ENCODE measurements at places on chromosomes 13 and 19. TPM values are rescaled to one million over a fixed set of nuclear protein-coding genes. Genes with fewer than 3 reads are reported as not detected.
A peak's percentile ranks its signal among the peaks of the same experiment; 100 is the strongest.

GRCh38 chr19:50162988-50163387, at the start of gene IZUMO2:
IZUMO2 (minus strand) TSS chr19:50163281; CDS start chr19:50163194, 87 bp downstream.
- H3K36me3 ChIP-seq, result no peaks in the 10 kb centered on the region
- no peaks in the 10 kb centered on the region for H3K27me3 ChIP-seq

DNA sequence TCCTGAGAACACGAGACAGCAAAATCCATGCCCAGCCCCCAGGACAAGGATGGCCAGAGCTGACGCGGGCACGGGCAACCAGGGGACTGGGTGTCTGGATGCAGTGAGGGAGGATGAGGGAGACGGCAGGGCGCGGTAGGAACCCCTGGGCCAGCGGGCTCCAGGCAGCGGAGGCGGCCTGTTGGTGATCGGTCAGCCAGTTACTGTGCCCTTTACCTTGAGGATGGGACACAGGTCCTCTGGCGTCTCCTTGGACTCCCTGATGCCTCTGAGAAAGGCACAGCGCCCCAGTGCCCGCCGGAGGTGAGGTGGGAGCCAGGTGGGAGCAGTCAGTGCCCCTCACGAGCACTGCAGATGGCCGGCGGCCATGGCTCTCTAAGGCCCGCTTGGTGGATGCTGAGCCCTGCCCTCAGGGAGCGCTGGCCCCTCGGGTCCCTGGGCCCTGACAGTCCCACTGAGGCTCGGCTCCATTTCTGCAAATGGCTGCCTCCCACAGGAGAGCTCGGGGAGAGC, 31.2 kb downstream of the C13orf46 start:
- DNase-seq, result no peak
- H3K36me3 ChIP-seq, result no peaks in the 10 kb centered on the region
- H3K27me3 ChIP-seq, result no peaks in the 10 kb centered on the region
- no peak overlapping the region for H3K27ac ChIP-seq
- H3K4me3 ChIP-seq, result no peak overlapping the region

DNA sequence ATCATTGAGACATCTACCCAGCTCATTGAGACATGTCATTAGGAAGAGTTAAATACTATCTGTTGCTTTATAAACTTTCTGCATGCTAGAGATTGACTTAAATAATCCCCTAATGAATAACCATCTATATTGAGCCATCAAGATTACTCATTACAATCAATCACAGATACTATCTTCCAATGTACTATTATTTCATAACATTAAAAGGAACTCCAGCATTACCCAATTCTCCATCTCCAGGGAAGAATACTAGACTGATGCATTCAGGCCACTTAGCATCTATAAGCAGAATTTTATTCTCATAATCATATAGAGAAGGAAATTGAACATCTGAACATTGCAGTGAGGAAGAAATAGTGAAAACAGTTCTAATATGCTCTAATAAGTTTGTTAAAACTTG, 8.0 kb downstream of the EPSTI1 start:
- no peak overlapping the region for H3K27ac ChIP-seq
- H3K4me3 ChIP-seq, result no peak overlapping the region
- DNase-seq, result no peak
- H3K4me1 ChIP-seq, result no peaks in the 10 kb centered on the region

DNA sequence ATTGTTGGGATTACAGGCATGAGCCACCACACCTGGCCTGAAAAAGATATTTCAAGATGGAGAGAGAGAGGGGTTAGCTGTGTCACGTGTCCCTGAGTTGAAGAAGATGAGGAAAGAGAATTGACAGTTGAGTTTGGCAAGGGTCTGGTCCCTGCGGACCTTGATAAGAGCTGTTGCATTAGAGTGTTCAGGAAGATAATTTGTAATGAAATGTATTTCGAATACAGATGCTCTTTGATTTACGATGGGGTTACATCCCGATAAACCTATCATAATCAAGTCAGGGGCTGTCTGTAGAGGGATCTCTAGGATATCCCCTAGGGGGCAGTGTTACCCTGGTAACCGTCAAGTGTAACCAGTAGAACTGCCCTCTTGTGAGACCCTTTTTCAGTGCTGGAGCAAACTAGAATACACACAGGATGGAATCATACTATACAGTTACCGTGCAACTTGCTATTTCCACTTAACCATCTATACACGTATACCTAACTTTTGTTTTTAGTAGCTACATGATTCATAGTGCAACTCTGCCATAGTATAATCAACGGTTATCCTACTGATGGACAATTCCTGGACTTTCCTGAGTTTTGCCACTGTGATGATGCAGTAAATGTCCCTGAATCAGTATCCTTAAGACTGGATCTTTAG, 1.5 kb upstream of the ELOF1 start:
- H3K36me3 ChIP-seq, result peaks cover under 1% of the 10 kb centered on the region
- H3K4me1 ChIP-seq, result peaks cover 30% of the 10 kb centered on the region
- peak; percentile 77 for DNase-seq
- no peaks in the 10 kb centered on the region for H3K27me3 ChIP-seq
- H3K4me3 ChIP-seq, result peak overlapping the region; percentile 24

- no peak overlapping the region for H3K4me3 ChIP-seq
- no peaks in the 10 kb centered on the region for H3K36me3 ChIP-seq
- no peak overlapping the region for H3K27ac ChIP-seq
Observed at GRCh38 chr19:18435178-18435841, 2.6 kb downstream of the ISYNA1 start.

DNA sequence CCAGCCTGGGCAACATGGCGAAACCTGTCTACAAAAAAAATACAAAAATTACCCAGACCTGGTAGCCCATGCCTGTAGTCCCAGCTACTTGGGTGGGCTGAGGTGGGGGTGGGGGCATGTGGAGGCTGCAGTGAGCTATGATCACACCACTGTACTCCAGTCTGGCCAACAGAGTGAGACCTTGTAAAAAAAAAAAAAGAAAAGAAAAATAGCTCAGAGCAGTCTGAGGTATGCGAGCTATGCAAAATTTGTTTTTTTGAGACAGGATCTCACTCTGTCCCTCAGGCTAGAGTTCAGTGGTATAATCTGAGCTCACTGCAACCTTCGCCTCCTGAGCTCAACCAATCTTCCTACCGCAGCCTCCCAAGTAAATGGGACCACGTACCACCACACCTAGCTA, 7.1 kb upstream of the TOMM40 start:
- no peaks in the 10 kb centered on the region for H3K36me3 ChIP-seq
- no peak overlapping the region for H3K27ac ChIP-seq
- no peaks in the 10 kb centered on the region for H3K27me3 ChIP-seq
- no peak for DNase-seq
- H3K4me1 ChIP-seq, result no peaks in the 10 kb centered on the region
- H3K4me3 ChIP-seq, result no peak overlapping the region

Gene VSTM1
- not detected for total RNA-seq

DNA sequence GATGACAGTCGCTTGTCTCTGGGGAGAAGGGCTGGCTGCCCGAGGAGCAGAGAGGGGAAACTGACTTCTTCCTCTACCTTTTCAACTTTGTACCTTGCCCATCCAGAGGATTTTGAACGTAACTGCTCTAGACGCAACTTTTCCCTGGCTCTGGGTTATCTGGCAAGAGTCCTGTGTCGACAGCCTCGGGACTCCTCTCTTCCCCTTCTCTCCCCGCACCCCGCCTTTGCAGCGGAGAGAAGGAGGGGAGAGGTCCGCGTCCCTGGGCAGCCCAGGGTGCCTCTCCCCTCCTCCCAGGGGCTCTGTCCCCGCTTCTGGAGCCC, 574 bp downstream of the SH3GL1 start:
- no peaks in the 10 kb centered on the region for H3K27me3 ChIP-seq
- H3K36me3 ChIP-seq, result peaks cover 5% of the 10 kb centered on the region
- H3K27ac ChIP-seq, result peak overlapping the region; percentile 91
